ENCODE measurements at places on chromosomes 2 and 18.

- no peak for DNase-seq
Observed at GRCh38 chr2:154557906-154558305, 140.6 kb upstream of the KCNJ3 start.

DNA sequence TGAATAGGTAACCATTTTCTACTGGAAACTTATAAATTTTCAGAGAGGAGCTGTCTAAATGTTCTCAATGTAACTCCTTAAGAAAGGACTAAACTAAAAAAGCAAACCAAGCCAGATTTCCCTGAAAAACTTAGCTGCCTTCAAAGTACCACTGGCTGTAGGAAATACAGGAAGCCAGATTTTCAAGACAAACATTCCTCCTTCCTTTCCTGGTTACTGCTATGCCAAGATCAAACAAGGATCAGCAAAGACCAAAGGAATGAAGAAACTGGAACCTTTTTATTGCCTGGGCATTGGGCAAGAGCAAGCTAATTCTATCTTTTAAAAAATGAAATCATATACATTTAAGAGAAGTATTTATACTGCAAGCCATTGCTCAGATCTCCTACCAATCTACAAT is 212.7 kb downstream of the DYM start:
- no peak for DNase-seq

DNA sequence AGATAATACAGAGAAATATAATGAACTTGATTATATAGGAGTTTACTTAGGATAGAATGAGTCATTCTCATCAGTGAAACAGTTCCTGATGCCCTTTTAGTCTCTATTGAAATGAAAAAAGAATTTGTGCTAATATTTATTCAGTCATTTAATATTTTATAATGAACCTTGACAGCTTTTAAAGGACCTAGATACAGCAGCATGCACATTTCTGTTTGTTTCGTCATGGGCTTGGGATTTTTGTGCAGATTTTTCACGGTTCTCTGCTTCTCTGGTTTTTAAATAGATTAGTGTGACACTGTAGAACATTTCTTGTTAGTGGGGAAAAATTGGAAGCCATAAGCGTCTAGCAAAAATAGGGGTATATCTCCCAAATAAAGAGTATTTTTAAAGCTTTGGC is 60.7 kb downstream of the NABP1 start:
- no peak for DNase-seq

DNA sequence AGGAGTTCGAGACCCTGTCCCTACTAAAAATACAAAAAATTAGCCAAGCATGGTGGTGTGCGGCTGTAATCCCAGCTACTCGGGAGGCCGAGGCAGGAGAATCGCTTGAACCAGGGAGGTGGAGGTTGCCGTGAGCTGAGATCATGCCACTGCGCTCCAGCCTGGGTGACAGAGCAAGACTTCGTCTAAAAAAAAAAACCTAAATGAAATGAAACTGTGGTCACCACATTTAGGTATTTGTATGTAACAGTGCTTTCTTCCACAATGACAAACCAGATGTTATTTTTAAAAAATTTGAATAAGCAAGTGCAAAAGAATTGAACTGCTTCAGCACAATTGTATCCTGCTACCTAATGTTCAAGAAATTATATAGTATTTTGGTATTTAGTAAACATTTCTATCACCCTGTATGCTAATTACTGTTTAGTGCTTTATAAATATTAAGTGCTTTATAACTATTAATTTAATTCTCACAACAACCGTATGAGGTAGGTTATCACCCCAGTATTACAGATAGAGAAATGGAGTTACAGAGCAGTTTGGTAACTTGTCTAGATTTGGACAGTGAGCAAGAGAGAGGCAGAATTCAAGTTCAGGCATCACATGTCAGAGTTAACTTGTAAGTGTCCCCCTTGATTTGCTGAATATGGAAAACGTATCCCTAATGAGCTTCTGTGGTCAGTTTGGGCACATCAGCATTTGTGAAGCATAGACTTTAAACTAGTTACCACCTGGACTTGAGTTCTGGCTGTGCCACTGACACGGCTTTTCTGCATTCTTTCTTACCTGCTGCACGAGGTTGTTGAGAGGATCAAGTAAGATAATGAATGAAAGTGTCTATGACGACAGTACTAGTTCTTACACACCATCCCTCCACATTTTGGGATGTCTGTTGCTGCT is 14.4 kb downstream of the PHLPP1 start:
- DNase-seq: no peak

DNA sequence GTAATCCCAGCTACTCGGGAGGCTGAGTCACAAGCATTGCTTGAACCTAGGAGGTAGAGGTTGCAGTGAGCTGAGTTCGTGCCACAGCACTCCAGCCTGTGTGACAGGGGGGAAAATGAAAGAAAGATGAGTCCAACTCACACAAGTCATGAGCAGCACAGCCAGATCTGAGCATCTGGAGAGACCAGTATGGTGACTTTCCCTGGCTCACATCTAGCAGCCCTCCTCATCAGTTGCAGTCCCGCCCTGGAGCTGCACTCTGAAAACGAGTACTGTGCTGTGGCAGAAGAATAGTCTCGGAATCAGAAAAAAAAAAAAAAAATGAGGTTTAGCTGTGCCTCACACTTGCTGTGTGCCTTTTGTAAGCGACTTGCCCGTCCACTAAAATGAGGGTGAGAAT is 74.4 kb upstream of the TRIB2 start:
- no peak for DNase-seq

Data from effector memory CD8-positive, alpha-beta T cell (primary cell).